ENCODE measurements at places on chromosomes 11 and 22. TPM values are rescaled to one million over a fixed set of nuclear protein-coding genes. Genes with fewer than 3 reads are reported as not detected.

- no peak for DNase-seq
- H3K4me1 ChIP-seq: no peaks in the 10 kb centered on the region
- peaks cover 1% of the 10 kb centered on the region for H3K27me3 ChIP-seq
- no peak overlapping the region for H3K27ac ChIP-seq
- no peak overlapping the region for H3K4me3 ChIP-seq
These were observed 142.2 kb downstream of the FAM76B start for GRCh38 chr11:95647355-95647754.

Gene MUC2
- not detected for polyA plus RNA-seq

DNA sequence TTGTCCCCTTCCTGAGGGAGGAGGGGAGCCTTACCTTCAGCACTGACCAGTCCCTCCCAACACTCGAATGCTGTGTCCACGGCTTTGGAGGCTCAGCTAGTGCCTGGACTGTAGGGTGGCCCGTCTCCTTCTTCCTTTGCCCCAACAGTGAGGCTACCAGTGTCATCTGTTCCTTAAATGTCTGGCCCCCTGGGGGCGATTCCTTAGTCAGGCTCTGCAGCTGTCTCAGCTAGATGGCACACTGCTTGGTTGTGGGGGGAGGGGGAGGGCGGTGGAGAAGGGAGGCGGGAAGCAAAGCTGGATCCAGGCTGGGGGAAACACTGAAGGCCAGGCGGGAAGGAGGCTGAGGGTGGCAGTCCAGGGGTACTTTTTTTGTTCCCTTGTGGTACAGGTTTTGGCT is at the start of gene IGSF22:
TSS of gene IGSF22 (minus strand) at position 149 of the 400 bp plus-strand sequence. CDS start 1,952 bp downstream, outside the sequence.
- no peaks in the 10 kb centered on the region for H3K27me3 ChIP-seq
- DNase-seq: peak; percentile 59
- H3K27ac ChIP-seq: no peak within 1 kb of the TSS
- no peaks in the 10 kb centered on the region for H3K36me3 ChIP-seq

DNA sequence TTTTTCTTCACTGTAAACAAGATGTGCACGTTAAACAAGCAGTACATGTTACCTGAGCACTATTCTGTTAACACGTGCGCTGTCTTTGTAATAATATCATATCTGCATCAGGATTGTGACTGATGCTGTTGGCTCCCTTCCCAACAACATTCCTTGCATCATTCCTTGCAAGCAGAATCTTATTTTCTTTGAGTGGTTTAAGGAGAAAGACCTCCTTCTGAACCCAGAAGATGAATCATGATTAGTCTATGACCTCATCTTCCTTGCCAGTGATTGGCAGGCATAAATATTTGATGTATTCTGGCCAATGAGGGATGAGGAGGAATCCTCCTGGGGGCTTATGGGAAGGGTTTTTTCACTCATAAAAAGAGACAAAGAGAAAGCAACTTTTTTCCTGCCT is 46.2 kb downstream of the C11orf71 start:
- no peaks in the 10 kb centered on the region for H3K27me3 ChIP-seq
- H3K4me3 ChIP-seq: no peak overlapping the region
- H3K36me3 ChIP-seq: no peaks in the 10 kb centered on the region
- no peak for DNase-seq
- H3K27ac ChIP-seq: no peak overlapping the region

Gene LDLRAD3
- polyA plus RNA-seq: 22.8 TPM

Gene EMID1
- polyA plus RNA-seq: 11.1 TPM

GRCh38 chr11:64759131-64759721 is 548 bp downstream of the PYGM start:
- peaks cover 7% of the 10 kb centered on the region for H3K36me3 ChIP-seq
- H3K4me1 ChIP-seq: peaks cover 38% of the 10 kb centered on the region
- H3K27me3 ChIP-seq: no peaks in the 10 kb centered on the region

Gene DUSP18
- polyA plus RNA-seq: 8.3 TPM

DNA sequence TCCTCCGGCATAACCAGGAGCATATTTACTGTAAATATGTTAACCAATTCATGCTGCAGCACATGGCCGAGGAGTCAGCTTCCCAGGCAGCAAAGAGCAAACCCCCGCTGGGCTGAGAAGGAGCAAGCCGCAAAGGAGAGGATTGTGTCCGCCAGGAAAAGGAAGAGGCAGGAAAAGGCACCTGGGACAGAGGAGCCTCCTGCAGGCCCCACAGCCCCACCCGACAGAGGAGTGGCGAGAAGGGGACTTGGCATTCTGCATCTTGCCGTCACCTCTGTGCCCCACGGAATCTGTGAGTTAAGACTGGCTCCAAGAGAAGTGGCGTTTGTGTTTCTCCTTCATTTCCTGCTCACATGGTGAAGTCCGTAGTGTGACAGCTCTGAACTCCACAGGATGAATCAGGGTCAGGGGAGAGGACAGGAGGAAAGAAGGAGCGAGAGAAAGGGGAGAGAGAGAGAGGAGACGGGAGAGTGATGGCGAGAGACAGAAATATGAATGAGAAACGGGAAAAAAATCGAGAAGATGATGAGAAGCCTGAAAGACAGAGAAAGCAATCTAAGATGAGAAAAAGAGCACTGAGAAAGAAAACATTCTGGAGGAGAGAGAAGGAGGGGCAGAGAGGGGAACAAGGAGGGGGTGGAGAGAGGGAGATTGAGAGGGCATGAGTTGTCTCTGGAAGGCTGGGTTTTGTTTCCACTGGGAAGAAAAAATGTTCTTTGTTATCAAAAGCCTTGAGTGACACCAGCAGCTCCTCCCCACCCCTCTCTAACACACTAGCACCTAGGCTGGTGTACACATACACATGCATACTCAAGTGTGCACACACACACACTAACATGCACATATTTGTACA is 489.6 kb downstream of the MN1 start:
- no peak overlapping the region for H3K4me3 ChIP-seq
- peak; percentile 58 for DNase-seq
- H3K27me3 ChIP-seq: no peaks in the 10 kb centered on the region
- H3K27ac ChIP-seq: no peak overlapping the region

DNA sequence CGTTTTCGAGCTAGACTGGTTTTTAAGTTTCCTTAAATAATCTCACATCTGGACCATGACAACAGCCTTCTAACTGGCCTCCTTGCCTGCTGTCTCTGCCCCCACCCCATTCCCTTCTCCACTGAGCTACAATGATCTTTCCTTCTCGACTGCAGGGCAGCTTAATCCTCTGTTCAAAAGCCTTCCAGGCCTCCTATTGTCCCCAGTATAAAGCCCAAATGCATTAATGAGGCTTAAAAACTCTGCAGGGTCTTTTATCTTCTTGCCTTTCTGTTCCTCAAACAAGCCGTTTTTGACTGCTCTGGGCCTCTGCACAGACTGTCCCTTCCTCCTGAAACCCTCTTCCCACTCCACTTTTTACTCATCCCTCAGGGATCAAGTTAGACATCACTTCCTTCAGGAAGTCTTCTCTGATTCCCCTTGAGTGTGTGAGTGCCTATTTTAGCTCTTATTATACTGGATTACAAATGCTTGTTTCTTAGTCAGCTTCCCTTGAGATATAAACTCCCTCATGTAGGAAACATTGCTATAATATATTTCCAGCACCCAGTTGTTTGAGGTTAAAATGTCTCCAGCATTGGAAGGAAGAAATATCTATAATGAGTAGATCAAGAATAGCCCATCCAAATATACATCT is 23.6 kb upstream of the PAMR1 start:
- no peaks in the 10 kb centered on the region for H3K27me3 ChIP-seq
- no peak overlapping the region for H3K4me3 ChIP-seq
- H3K27ac ChIP-seq: no peak overlapping the region
- no peaks in the 10 kb centered on the region for H3K4me1 ChIP-seq
- H3K36me3 ChIP-seq: no peaks in the 10 kb centered on the region
- no peak for DNase-seq

Gene PICALM
- polyA plus RNA-seq: 49.7 TPM

Gene CARNS1
- 0.82 TPM for polyA plus RNA-seq

DNA sequence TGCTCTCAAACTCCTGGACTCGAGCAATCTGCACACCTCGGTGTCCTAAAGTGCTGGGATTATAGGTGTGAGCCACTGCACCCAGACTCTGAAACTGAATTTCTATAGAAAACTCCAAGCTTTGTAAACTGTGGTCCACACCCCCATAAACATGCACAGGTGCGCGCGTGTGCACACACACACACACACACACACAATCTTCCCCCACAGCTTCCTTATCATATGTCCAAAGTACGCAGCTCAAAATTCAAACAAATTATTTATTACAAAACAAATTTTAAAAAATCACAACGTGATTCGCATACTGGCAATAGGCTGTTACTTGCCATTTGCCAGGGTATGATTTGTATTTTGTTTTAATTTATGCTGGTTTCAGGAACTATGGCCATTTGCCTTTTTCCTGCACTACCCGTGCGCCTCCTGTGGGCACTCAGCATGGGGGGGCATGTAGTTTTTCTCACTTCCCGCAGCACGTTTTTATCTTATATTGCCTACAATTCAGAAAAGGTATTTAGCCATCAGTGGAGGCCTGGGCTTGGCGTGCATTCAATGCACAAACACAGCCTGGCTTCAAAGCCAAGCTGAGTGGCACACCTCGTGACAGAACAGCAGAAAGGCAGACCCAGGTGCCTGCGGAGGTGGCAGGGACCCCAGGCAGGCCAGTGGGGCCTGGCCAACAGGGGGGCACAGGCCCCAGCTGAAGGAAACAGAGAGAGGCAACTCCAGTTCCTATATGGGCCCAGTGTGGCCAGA is 10.8 kb upstream of the SNX32 start:
- DNase-seq: no peak
- no peaks in the 10 kb centered on the region for H3K36me3 ChIP-seq
- H3K4me3 ChIP-seq: no peak overlapping the region
- H3K27me3 ChIP-seq: no peaks in the 10 kb centered on the region
- H3K4me1 ChIP-seq: no peaks in the 10 kb centered on the region

Gene PRDX5
- 631 TPM for polyA plus RNA-seq

Gene PRR33
- polyA plus RNA-seq: 0.02 TPM

GRCh38 chr11:88178191-88178590 is 2.9 kb upstream of the RAB38 start:
- no peak overlapping the region for H3K27ac ChIP-seq
- H3K4me3 ChIP-seq: no peak overlapping the region
- no peaks in the 10 kb centered on the region for H3K36me3 ChIP-seq
- H3K4me1 ChIP-seq: peaks cover 4% of the 10 kb centered on the region
- H3K27me3 ChIP-seq: no peaks in the 10 kb centered on the region

GRCh38 chr22:20751185-20751851 is 22.6 kb upstream of the SERPIND1 start:
- H3K27ac ChIP-seq: no peak overlapping the region
- H3K27me3 ChIP-seq: no peaks in the 10 kb centered on the region
- no peaks in the 10 kb centered on the region for H3K36me3 ChIP-seq
- peak; percentile 70 for DNase-seq
